Karpas-422 (cell line): ENCODE measurements at places on chromosomes 12 and 14.

- DNase-seq, result no peak
These were observed 49.2 kb upstream of the PPP1R12A start for GRCh38 chr12:79983986-79984620.

GRCh38 chr12:102344691-102345090 lies 135.7 kb downstream of the IGF1 start:
- DNase-seq, result no peak

DNA sequence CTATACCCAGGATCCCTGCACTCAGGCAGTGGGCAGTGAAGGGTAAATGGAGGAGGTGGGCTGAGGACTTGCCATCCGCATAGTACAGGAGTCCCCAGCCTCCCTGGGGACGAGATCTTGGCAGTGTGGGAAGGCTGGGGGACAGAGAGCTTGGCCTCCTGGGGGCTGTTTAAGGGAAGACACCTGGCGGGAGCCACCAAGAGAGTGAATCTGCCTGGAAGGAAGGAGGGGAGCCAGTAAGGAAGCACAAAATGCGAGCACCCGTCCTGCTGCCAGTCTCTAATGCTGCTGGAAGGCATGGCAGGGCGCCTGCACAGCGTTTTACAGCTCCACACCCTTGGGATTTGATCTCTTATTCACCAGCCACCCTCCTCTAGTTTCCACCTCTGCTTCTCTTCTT lies 7.4 kb upstream of the KRT2 start:
- DNase-seq, result no peak

- no peak for DNase-seq
These were observed 70.2 kb downstream of the SSPN start for GRCh38 chr12:26265606-26266005.

GRCh38 chr12:95318071-95318545 lies 100.5 kb downstream of the VEZT start:
- no peak for DNase-seq
